ENCODE measurements at places on chromosomes 6 and 20.

GRCh38 chr6:13527671-13528056 is 40.3 kb upstream of the GFOD1 start:
- no peak for DNase-seq

DNA sequence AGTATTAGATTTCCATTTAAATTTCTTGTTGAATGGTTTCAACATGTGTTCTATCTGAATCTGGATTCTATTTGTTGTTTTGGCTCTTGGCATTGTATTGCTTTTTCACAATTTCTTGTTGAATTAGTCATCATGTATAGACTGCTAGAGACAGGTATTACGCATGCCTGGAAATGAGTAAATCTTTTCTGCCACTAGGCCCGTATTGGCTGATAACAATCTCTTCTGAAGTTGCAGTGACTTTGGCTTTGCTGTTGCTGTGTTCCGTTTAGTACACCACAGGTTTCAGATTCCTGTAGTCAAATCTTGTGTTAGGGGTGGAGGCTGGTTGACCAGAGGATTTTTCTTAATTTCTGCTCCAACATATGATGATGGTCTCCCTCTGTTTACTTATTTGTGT is 1339.4 kb downstream of the GRIK2 start:
- no peak for DNase-seq

GRCh38 chr6:8231956-8232355 is 129.6 kb upstream of the EEF1E1 start:
- no peak for DNase-seq

DNA sequence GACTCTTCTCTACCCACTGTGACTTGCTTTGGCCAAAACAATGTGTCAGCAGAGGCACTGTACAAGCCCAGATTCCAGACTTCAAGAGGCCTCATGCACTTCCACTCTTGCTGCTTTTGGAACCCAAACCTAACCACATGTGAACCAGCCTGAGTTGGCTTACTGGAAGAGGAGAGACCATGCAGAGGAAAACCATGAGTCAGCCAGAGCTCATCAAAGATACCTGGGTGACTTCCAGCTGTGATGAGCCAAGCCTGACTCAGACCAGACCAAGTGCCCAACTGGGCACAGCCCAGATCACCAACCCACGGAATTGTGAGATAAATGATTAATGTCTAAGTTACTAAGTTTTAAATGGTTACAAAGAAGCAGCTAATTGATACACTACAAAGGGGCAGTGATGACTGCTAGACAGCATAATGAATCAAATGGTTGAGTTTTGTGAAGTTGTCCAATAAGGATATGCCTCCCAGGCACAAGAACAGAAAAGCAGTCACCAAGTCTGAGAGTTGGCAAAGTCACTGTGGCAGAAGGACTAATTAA is 16.2 kb upstream of the BEND6 start:
- DNase-seq, result no peak

DNA sequence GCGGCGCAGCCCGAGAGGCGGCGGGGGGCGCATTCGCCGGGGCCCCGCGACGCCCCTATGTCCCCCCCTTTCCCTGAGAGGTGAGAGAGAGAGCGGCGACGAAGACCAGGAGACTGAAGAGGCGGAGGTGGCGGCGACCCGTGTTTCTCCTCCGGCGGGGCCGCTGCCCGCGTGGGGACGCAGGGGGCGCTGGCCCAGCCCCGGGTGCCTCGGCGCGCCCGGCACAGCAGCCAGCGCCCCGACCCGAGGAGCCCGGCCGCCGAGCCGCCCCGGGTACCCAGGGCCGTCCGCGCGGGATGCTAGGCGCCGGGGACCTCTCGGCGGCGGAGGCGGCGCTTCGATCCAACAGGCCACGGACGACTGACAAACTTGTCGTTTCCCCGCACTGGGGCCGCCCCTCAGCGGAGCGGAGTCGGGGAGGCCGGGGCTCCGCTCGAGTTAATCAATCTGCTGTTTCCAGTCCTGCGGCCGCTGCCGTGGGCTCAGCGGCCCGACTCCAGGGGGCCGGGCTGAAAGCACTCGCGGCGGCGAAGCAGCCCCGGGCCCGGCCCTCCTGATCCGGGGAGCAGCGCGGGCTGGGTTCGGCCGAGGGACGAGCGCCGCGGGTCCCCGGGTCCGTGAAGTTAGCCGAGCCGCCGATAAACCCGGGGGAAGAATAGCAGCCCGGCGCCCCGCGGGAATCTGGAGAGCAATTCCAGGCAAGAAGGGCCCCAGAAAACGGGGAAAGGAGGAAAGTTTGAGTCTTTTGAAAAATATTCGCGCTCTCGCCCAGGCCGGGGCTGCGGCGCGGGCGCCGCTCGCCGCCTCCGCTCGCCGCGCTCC is 631 bp downstream of the MDGA1 start:
- peak; percentile 33 for DNase-seq

GRCh38 chr6:10890151-10890550 is 3.3 kb downstream of the SYCP2L start:
- no peak for DNase-seq

DNA sequence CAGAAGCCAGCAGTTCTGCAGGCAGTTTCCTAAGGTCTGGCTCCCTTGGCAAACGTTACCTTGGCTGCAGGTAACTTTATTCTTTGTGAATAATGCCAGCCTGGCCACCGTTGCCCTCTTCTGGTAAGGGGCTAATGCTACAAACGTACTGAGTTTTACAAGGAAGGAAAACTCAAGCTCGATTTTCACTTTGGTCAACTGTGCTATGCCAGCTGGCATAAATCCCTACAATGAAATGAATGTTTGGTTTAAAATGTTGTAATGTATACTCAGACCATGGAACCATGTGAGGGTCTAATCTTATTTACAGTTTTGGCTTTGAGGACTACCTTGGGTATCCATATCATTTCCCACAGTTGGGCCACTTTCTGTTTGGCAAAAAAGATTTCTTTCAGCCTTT is 101.4 kb downstream of the SLX4IP start:
- DNase-seq, result peak; percentile 23

- DNase-seq, result no peak
These were observed 7.4 kb upstream of the CD24 start for GRCh38 chr6:106981926-106982325.

DNA sequence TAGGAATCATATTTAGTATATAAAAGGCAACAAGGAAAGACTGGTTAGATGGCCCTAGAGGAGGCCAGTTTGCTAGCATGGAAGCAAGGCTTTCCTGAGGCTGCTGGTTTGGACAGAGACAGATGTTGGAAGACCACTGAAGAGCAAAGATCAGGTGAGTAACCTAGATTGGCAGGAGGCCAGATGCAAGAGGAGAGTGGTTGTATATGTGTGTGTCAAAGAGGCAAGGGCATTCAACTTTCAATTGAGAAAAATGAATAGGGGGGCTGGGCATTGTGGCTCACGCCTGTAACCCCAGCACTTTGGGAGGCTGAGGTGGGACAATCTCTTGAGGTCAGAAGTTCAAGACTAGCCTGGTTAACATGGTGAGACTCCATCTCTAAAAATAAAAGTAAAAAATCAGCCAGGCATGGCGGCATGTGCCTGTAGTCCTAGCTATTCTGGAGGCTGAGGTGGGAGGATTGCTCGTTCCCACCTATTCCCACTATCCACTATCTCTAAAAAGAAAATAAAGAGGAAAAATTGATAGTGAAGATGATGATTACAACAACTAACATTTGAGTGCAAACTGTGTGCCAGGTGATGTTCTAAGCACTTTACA is 79.8 kb downstream of the PRDM1 start:
- no peak for DNase-seq

DNA sequence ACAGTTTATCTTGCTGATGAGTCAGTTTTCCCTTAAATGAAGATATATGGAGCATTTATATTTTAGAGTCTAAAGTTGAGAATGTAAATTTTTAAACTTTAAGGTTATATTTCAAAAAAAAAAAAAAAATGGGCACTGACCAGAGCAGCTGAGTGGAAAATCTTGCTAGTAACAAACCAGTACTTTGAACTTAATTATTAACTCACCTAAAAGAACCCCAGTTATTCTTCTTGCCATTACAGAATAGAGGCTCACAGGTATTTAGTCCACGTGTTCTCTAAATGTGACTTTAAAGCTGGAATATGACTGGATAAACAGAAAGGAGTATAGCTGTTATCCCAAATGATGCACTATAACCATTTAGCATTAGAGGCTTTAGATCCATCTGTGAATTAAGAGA is 178.4 kb downstream of the COL9A1 start:
- no peak for DNase-seq

GRCh38 chr6:19204445-19204844 is 632.7 kb upstream of the ID4 start:
- DNase-seq, result no peak

DNA sequence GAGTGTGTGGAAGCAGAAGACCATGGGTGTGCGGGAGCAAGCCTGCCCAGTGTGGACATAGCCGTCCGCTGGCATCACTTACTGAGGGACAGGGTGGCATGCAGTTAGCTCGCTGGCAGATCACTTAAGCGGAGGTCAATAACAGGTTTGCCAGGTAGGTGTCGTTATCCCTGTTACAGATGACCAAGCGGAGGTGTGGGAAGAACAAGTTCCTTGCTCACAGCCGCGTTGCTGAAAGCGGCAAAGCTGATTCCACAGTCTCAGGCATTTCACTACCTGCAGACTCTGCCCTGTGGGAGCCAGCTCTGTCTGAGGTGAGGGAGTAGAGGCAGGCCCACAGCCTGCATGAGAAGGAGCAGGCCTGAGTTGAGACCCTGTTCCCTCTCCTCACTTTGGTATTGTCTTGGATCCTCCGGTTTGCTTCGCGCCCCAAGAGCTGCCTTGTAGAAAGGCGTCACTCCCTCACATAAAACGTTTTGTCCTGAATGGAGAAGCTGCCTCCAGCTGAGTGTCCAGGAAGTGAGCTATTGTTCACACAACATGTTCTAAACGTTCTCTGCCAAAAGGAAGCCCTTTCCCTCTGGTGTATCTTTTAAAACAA is 96.9 kb downstream of the TCP11 start:
- DNase-seq, result no peak

DNA sequence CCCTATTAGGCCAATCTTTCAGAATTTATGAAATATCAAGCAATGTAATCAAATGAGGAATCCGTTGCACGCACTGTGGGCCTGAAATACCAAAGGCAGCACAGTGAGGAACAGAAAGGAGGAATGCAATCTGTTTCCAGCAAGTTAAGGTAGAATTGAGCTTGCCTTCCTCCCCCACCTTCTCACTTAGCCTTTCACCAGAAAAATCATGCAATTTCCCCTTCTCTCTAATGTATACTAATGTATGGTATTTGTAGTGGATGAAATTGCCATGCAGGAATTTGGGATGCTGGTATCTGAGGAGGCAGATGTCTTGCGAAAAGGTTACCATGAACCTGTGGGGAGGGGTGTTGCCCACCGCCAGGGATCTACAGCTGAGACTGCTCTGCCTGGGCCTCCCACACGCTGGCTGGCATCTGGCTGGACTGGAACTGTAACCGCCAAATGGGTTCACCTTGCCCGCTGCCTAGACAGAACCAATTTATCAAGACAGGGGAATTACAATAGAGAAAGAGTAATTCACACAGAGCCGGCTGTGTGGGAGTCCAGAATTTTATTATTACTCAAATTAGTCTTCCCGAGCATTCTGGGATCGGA is 222.4 kb upstream of the MYLIP start:
- no peak for DNase-seq
